CD4-positive, alpha-beta T cell (primary cell): ENCODE measurements at places on chromosomes 11 and 22.

- no peak for DNase-seq
These were observed 3.1 kb downstream of the APBB1 start for GRCh38 chr11:6415797-6416196.

- DNase-seq, result no peak
These were observed 11.5 kb downstream of the SLC22A12 start for GRCh38 chr11:64602466-64603070.

DNA sequence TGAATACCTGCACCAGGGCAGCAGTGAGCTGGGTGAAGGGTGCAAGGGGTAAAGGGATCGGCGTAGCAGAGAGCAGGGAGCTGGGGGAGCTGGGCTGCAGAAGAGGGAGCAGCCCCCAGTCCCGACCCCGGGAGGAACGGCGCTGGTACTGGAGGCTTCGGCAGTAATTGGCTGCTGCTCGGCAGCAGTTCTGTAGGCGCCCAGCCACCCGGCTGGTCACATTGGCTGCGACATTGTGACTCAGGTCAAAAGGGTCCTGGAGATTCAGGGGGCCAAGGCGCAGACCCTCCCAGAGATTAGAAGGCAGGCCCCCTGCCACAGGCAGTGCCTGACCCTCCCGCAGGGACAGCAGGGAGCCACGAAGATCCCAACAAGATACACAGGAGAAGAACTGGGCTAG, 2.1 kb upstream of the EEF1G start:
- DNase-seq, result no peak

DNA sequence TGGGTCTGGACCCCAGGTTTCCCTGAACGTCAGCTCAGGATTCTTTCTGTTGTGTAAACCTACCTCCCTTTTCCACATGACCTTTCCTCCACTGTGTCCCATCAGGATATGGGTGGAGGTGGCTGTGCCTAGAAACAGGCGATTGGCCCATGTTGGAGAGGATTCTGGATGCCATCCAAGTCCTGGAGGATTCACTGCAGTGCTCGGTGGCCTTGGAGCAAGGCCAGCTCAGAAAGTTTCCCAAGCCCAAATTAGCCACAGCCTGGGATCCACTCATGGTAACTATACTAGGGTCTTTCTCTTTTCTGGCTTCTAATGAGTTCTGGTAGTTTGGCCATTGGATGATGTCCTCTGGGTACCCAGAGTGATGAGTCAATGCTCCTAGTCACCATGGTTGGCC, 141.6 kb downstream of the SNX19 start:
- DNase-seq, result no peak

GRCh38 chr11:81071606-81072005, 1630.8 kb upstream of the TENM4 start:
- DNase-seq, result no peak

DNA sequence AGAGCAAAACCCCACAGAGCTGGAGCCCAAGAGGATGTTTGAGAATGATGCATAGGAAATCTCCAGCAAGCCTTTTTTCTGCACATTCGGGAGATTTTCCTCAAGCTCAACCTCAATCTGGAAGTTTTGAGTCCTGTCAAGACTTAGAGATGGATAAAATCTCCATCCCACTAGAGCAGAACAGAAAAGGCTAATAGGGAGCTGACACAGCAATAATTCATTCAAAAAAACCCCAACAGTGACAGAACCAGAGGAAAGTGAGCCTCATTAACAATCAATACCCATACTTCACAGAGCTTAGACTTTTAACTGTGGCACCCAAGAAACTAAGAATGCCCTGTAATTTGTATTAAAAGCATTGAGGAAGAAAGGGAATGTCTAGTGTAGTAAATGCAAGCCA, 115.9 kb upstream of the BDNF start:
- no peak for DNase-seq
